ENCODE measurements at places on chromosomes 3 and 15.

DNA sequence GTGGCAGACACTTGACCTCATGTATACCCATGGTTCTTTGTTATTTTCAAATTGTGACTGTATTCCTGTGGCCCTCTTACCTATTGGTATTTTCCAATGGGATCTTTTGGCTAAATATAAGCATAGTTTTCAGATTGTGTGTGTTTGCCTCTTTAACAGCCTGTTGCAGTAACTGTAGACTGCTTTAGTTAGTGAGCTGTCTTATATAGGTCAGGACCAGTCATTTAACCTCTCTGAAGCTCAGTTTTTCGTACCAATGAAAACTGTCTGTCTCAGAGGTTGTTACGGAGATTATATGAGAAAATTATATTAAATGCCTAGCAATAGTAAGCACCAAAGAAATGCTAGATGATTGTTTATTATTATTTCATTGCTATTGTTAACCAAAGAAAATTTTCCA lies 29.3 kb upstream of the CAPN3 start:
- no peak for DNase-seq

- no peak for DNase-seq
These were observed 48.7 kb downstream of the VGLL3 start for GRCh38 chr3:86942206-86942605.

DNA sequence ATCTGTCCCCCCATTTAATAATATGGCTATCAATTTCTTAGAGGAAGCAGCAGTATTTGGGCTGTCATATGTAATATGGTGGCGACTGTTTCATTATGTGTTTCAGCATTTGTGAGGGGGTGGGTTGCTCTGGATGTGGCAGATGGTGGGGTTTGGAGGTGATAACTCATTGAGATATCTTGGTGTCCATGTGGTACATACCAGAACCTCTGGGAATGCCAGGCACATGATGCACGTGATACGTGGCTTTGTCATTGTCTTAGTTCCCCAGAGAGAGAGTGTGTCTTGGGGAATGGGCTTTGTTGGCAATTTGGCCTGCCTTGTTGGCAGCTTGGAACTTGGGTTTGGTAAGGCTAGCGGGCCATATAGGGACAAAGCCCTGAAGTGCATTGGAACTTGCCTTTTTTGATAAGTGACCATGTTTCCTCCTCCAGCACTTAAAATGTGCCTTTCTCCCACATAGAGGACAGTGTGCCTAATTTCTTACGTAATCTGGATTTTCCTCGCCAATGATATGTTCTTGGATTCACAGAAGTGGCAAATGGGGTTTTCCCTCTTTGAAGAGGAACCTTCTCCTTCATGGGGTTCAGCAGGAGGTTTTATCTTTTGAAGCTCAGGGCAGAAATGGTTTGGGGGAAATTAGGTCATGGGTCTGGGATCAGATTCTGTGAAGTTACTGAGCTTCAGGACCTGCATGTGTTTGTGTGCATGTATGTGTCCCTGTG lies 79.5 kb downstream of the DNASE1L3 start:
- DNase-seq = no peak

GRCh38 chr3:11706604-11707003 lies 62.9 kb upstream of the VGLL4 start:
- DNase-seq = no peak

DNA sequence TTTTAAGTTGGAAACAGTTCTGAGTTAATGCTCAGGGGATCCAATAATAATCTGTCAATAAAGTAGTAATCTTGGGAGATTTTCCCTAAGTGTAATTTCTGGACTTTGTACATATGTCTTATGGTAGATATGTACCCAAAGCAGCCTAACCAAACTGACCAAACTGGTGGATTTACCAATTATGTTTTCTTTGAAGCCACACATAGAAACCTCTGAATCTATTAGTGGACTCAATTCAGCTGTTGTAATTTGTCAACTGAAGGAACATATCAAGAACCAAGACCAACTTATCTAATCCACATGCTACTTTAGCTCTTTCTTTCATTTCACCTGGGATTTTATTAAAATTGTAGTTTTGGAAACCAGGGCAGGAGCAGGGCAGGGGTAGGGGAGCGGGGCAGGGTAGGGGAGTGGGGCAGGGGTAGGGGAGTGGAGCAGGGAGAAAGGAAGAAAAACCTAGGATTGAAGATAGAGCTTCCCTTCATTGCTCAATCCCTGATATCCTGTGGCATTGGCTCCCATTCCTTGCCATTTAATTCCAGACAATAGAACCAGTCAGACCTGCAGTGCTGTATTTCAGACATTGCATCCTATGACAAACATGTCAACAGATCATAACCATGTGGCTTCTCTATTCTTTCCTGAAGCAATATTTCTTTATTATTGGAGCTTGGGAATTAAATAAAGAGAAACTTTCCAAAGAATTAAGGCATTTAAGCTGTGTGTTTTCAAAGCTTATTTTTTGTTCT lies 101.8 kb downstream of the NFKBIZ start:
- no peak for DNase-seq

GRCh38 chr3:183576487-183577107 lies 21.1 kb upstream of the KLHL6 start:
- no peak for DNase-seq

GRCh38 chr3:37219266-37219665 lies 44.9 kb upstream of the LRRFIP2 start:
- no peak for DNase-seq

DNA sequence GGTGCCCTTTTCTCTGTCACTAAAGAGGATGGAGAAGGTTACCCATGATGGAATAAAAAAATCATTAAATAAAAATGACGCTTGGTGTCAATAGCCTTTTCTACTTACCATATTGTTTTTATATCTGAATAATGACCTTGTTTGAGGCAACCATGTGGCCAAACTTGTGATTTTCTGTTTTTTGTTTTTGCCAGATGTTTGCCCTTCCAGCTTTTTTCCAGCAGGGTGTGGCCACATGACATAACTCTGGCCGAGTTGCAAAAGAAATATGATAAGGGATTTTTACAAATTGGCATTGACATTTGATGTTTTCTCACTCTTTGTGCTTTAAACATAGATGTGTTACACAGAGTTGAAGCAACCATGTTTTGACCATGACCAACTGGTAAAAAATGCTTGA lies 39.7 kb upstream of the EPHA3 start:
- no peak for DNase-seq

- DNase-seq = no peak
These were observed 668 bp downstream of the THRB start for GRCh38 chr3:24493746-24494617.

DNA sequence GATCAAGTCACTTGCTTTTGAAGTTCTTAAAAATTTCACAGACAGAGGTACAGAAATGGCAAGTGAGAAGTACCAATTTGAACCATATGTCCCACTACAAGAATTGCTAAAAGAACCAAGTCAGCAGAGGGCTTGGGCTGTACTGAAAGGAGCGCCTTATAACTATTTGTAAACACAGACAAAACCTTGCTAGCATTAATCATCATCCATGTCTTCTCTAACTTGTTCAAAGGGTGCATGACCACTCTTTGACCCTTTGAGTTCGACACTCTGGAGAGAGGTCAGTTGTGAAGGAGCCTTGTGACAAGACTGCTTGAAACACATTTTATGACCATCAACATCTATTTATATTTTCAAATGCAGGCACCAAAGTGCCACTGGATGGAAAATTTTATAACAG lies 191.7 kb downstream of the PDZRN3 start:
- no peak for DNase-seq

GRCh38 chr3:23000371-23000770 lies 202.8 kb upstream of the UBE2E2 start:
- no peak for DNase-seq

DNA sequence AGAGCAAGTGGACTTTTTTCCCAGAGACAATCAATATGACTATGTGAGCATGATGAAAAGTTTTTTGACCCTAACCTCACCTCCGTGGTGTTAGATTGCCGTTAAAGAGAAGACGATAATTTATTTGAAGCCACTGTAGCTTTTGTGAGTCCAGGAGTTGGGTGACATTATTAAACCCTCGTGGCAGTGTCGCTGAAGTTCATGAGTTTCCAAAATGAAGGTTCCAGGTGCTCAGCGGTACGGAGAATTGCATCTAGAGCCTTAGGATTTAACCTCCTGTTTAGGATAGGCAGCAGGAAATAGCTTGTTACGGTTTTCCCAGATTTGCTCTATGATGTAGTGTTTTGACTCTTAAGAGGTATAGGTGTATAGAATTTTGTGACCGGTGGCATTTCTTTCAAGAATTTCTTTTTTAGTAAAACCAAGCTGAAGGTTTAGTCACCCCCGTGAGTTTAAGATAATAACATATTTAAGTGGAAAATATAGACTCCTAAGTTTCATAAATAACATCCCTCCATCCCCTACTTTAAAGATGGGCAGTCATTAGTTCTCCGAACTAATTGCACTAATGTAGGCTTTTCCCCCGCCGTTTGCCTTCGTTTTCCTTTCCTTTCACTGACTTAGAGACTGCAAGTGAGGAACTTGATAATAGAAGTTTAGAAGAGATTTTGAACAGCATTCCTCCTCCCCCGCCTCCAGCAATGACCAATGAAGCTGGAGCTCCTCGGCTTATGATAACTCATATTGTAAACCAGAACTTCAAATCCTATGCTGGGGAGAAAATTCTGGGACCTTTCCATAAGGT lies 2.0 kb downstream of the SMC4 start:
- DNase-seq = no peak

- DNase-seq = no peak
These were observed 2.0 kb upstream of the TRIM59 start for GRCh38 chr3:160451602-160452001.

DNA sequence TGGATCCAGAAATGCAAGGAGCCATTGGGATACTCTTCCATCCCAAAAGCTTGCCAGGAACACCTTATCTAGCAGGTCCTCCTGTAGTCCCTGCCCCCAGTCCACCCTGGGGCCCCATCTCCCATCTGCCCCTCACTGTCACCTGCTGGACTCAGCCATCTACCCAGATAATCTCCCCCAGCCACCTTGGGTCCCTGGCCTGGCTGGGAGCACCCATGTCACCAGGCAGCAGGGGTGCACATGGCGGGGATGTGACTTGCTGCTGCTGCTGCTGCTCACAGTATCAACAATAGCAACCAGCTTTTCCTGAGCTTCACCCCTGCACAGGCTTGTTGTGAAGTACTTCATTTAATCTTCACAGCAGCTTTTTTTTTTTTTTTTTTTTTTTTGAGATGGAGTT lies 12.6 kb downstream of the PTH1R start:
- DNase-seq = no peak

- DNase-seq = no peak
These were observed 730.2 kb downstream of the TUSC7 start for GRCh38 chr3:117439812-117440211.

DNA sequence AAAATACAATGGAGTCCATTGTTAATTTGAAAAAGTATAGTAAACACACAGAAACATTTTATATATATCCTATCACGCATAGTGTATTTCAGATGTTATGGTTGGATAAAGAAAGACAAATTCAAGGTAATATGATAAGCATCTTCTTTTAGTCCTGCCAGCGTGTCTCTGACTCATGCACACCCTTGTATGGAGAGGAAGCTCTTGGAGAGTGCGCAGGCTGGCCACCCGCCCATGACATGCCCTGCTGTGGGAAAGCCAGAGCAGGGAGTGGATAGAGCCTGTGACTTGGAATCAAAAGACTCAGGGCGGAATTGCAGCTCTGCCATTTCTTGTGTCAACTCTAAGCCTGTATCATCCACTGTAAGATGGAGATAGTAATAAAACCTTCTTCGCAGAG lies 23.0 kb upstream of the COPG1 start:
- no peak for DNase-seq

GRCh38 chr3:13046569-13047274 lies 26.5 kb downstream of the IQSEC1 start:
- DNase-seq = no peak

DNA sequence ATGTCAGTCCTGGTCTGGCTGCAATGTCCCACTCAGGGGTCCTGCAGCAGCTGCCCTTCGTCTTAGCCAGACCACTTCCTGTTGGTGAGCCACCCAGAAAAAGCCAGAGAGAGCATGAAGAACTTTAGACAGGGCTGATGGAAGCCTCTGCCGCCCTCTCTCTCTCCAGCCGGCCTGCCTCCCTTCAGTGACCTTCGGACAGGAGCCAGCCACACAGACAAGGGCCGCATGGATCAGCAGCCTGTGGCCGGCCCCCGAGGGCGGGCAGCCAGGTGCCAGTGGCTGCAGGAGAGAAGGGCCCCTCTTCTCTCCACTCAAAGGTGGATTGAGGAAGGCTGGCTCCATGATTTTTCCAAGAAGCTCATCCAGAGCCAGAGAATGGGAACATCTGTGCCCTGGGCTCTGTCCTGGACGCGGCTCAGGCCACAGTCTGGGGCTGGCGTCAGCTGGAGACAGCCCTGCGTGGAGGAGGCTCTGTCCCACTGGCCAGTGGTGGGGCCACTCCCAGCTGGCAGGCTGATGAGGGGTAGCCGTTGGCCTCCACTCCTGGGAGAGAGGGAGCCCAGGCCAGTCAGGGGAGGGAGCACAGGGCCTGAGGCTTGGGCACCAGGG lies 42.9 kb downstream of the ISG20 start:
- no peak for DNase-seq

GRCh38 chr15:60803059-60803458 lies 324.1 kb upstream of the ICE2 start:
- no peak for DNase-seq

GRCh38 chr15:36373550-36373949 lies 205.9 kb upstream of the CDIN1 start:
- DNase-seq = no peak

GRCh38 chr15:33104212-33104611 lies 90.3 kb downstream of the FMN1 start:
- no peak for DNase-seq

DNA sequence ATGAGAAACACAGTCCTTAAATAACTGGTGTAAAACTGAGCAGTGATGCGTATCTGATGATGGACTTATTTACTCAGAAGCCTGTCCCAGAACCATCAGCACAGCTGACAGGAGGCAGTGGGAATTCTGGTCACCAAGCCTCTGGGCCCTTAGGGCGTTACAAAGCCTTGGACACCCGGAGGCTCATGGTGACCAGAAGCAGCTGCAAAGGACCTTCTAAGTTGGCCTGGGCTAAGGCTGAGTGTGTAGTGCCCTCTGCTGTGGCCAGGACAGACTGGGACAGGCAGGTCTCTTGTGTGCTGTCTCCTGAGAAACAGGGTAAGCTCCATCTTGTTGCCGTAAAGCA lies 168.9 kb downstream of the ATP10A start:
- DNase-seq = no peak

GRCh38 chr3:51390246-51391074 lies 625 bp upstream of the RBM15B start:
- no peak for DNase-seq
